Daoy (cell line): ENCODE measurements at places on chromosomes 1 and 21. TPM values are rescaled to one million over a fixed set of nuclear protein-coding genes. Genes with fewer than 3 reads are reported as not detected.

DNA sequence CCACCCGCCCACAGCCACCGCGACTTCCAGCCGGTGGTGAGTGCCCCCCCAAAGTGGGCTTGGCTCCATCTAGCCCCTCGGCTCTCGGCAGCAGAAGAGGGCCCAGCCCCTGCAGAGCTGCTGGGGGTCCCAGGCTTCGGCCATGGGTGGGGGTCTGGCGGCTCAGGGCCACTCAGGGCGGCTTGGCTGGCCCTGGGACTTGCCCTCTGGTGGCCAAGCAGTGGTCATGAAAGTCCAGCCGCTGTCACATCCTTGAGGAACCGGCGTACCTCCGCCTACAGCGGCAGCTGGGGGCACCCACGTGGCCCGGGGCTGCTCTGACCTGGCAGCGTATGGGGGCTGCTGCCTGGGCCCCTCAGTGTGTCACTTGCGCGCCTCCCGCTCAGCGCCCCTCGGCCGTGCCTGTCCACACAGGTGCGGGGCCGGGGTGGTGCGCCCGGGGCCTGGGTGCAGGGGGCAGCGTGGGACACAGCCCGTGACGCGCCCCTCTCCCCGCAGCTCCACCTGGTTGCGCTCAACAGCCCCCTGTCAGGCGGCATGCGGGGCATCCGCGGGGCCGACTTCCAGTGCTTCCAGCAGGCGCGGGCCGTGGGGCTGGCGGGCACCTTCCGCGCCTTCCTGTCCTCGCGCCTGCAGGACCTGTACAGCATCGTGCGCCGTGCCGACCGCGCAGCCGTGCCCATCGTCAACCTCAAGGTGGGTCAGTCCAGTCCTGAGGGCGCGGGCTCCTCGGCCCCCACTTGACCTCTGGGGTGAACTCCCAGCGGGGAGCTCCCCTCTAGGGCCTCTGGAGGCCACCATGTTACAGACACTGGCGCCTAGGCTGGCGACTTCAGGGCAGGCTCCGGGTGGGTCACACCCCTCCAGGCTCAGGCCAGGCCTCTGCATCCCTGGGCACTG lies 32.4 kb downstream of the SLC19A1 start:
- DNase-seq = no peak

- DNase-seq = no peak
Measured at GRCh38 chr1:169650551-169650950, 20.6 kb upstream of the SELP start.

Gene RHBG
- 0.06 TPM in 1 of 2 replicates, not detected in the other for total RNA-seq

GRCh38 chr1:15288173-15288926 lies 41.3 kb downstream of the FHAD1 start:
- DNase-seq = no peak

GRCh38 chr1:147890177-147890790 lies 12.3 kb upstream of the GJA8 start:
- peak; percentile 74 for DNase-seq

Gene IL19
- not detected in 2 replicates for total RNA-seq

DNA sequence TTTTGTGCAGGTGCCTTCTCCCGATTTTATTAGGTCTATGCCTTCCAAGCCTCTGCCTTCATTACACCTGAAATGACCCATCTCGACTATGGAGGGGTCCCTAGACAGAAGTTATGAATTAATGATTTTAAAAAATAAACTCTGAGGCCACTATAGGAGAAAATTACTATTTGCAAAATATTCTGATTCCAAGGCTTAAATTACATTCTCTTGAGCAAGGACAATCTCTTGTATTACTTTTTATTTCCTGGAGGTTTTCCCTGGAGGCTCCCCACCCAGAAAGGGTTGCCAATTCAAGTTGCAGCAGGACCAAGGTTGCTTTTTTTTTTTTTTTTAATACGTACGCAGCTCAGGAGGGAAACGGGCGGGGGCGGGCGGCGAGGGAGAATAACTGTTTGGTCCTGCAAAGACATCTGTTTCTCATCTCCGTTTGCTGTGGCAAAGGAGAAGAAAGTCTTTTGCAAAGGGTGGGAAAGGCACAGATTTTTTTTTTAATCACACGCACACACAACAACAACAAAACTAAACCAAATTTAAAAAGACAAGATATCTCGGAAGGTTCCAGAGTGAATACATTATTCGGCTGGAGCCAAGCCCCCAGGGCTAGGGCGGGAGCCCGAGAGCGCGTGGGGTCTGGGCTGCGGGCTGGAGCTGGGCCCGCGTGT lies 618 bp upstream of the SERTAD4 start:
- DNase-seq = peak; percentile 63

GRCh38 chr1:9455487-9456234 lies 83.6 kb upstream of the SLC25A33 start:
- peak; percentile 72 for DNase-seq

DNA sequence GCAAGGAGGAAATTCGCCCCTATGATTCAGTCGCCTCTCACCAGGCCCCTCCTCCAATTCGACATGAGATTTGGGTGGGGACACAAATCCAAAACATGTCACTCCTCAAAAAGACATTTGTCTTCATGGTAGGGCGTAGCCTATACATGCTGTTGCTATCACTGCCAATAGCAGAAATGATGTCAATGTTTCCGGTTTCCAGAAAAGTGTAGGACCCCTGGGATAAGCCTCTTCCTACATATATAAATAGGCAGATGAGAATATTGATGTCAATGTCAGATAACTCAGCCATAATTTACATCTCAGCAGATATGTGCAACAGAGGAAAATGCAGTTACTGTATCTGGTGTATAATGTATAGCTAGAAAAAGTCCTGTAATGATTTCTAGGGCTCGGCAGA lies 16.7 kb downstream of the LRRC3 start:
- DNase-seq = no peak

- DNase-seq = no peak
Measured at GRCh38 chr1:63612971-63613370, 19.8 kb downstream of the PGM1 start.

DNA sequence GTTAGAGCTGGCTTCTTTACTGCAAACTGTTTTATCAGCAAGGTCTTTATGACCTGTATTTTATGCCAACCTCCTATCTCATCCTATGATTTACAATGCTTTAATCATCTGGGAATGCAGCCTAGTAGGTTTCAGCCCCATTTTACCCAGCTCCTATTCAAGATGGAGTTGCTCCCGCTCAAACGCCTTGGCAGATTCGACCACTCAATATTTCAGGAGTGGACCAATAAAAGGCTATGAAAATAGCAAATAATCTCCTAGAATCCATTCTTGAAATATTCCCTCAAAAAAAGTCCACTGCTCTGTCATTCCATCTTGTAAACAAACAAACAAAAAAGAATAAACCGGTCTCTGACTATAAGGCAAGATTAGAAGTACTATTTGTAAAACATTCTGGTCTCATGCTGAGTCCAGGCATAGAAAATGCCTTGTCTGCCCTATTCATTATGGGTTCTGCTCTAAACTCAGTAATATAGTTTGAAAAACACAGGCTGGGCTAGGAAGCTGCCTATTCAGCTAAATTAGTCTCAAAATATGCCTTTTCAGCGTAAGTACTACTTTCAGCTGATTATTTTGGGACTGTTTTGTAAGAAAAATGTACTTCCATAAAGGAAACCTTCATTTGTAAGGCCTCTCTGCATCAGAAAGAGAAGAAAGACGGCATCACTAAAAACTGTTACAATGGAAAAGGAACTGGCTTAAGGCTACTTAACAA lies 53.0 kb downstream of the TBX19 start:
- DNase-seq = no peak

- DNase-seq = peak; percentile 44
Measured at GRCh38 chr1:185934476-185935189, 200.4 kb downstream of the HMCN1 start.

DNA sequence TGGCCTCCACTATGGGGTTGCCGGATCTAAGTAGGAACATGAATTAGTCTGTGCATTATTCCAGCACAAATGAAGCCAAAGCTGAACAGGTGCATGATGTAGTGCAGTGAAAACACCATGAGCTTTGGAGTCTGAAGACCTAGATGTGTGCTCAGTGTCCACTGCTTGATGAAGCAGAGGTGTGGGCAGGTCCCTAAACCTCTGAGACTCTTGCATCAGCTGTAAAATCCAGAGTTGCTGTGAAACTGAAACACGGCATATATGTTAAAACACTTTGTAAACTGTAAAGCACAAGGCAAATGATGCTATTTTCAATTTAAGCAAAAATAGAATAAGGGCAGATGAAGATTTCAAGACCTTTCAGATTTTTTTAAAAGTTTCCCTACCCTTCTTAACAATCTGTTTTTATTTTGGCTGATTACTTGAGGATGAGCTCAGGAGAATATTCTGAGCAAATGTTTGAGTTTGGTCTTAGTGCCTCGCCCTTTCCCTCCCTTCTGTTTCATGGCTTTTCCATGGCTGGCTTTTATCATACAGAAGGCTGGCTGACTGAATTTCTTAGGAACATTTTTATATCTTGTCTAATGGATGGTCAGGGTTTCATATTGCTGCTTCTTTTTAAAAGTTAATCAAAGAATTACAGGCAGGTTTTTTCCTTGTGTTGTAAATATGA lies 221.8 kb downstream of the NTNG1 start:
- no peak for DNase-seq

Gene SLAMF1
- not detected in 2 replicates for total RNA-seq

GRCh38 chr21:46284077-46284644 lies 1.2 kb downstream of the MCM3AP start:
- DNase-seq = no peak

DNA sequence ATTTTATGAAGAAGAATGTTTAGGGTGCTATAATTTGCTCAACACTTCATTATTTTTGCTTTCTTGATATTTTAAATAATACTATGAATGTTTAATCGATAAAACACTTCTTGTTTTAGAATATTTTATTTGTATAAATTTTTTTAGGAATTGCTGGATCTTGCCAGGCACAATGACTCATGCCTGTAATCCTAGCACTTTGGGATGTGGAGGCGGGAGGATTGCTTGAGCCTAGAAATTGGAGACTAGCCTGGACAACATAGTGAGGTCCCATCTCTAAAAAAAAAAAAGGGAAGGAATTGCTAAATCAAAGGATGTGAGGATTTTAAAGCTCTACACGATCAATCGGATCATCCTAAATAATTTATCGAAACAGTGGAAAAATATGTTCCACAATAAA lies 17.6 kb downstream of the RNF11 start:
- no peak for DNase-seq

GRCh38 chr1:118185084-118185832 lies at the start of gene SPAG17:
Gene SPAG17 (minus strand): TSS chr1:118185228. CDS start chr1:118185157, 71 bp downstream.
- DNase-seq = peak; percentile 53

- no peak for DNase-seq
Measured at GRCh38 chr1:205008896-205009295, 34.1 kb upstream of the CNTN2 start.

- DNase-seq = peak; percentile 49
Measured at GRCh38 chr1:204837440-204838084, 33.1 kb upstream of the NFASC start.

Gene EDARADD
- 2.7 and 6.0 TPM in 2 replicates for total RNA-seq

Gene CD1B
- total RNA-seq = not detected in 2 replicates

DNA sequence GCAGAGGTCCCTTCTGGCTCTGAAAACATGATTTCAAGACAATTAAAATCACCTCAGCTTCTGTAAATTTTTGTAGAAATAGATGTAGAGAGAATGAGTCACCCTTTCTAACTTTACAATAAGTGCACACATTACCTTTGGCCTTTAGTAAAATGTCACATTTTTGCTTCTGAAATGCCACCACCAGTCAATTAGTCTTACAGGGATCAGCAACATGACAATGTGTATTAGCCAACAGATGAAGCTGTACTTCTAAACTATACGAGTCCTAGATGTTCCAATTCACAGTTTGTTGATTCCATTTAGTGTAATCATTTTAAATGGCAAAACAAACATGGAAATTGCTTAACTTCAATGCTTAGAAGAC lies 23.1 kb downstream of the C21orf91 start:
- DNase-seq = no peak

DNA sequence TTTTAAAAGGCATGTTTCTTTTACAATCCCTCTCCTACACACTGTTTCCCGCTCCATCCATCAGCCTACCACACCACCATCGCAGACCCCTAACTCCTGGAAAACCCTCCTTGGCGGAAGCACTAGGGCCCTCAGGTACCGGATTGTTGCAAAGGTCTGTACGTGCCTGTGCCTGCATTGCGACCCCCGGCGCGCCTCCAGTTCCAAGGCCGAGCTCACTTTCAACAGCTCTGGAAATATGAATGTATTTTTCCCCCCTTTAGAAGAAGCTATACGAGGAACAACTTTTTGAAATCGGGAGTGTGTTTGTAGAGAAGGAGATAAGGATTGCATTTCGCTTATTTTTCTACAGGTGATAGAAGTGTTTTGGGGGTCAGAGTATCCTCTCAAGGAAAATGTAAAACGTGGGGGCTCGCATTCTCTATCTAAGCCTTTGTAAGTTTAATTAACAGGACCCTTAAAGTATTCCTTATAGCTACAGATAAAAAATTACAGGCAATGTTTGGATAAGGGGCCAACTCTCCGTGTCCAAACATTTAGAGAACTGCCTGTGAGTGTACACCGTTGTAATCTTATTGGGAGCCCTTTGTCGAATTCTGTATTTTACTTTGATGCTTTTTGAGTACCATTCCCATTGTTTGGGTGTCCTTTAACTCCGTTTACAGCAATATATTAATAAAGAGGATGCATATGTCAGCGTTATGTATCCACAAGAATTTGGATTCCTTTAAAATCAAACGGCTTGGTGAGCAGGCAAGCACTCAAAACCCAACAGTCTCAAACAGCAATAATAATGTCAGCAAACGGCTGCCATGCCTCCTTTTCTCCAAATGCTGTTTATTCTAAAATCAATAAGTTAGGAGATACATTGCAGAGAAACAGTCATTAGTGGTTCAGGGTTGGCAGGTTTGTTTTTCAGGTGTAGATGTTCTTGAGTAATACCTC lies 5.9 kb downstream of the PRRX1 start:
- no peak for DNase-seq

DNA sequence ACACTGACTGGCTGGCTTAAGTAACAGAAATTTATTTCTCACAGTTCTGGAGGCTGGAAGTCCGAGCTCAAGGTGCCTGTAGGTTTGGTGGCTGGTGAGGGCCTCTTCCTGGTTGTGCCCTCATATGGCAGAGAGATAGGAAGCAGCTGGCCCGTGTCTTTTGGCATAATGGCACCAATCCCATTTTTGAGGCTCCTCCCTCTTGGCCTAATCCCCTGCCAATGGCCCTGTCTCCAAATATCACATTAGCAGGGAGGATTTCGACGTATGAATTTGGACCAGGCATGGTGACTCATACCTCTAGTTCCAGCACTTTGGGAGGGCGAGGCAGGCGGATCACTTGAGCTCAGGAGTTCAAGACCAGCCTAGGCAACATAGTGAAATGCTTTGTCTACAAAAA lies 37.4 kb downstream of the AGPAT3 start:
- peak; percentile 32 for DNase-seq

Gene COL11A1
- not detected in 2 replicates for total RNA-seq

DNA sequence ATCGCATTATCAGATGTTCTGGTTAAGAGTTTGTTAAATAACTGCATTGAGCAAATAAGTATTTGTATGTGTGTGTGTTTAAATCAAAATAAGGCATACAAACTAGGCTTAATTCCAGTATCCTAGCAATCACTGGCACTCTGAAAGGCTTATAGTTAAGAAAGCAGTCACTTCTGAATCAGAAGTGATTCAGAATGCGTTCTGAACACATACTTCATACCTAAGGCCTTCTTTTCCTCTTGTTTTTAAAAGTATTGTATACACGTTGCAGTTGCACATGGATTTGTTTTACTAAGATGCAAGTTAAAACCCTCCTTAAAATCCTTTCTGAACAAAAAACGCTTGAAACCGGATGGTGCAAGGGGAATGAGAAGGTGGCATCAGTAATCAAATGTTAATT lies 238.4 kb upstream of the DMRTA2 start:
- no peak for DNase-seq

GRCh38 chr1:112700290-112701226 lies 6.4 kb downstream of the RHOC start:
- peak; percentile 99 for DNase-seq
